Activated naive CD4-positive, alpha-beta T cell (primary cell): ENCODE measurements at places on chromosomes 6 and 20.

DNA sequence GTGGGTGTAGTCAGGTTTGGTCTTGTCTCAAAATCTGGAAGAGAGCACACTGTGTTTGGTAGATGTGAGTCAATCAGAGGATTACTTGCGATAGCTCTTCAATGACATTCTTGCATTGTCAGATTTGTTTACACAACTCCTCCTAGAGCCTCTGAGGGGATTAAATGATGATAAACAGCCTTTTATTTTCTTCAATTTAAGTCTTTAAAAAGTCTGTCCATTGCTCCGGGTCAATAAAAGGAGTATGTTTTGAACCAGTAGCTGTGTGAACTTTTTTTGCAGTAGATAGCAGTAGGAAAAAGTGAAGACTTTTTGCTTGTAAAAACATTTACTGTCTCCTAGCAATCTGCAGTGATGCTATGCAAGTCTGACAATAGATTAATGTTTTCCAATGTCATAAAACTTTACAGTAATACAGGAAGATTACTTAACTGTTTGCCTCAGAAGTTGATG, 49.9 kb downstream of the GJA1 start:
- no peak for DNase-seq

DNA sequence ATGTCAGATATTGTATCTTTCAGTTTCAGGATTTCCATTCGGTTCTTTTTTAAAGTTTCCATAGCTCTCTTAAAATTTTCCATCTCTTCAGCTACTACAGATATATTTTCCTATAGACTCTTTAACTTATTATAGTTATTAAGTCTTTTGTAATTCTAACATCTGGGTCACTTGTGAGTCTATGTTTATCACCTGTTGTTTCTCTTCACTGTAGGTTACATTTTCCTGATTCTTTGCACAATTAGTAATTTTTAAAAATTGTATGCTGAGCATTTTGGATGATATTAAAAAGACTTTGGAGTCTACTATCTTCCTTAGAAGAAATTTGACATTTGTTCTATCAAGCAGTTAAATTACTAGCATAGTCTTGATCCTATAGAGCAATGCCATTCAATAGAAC, 140.7 kb downstream of the QRSL1 start:
- DNase-seq = no peak

DNA sequence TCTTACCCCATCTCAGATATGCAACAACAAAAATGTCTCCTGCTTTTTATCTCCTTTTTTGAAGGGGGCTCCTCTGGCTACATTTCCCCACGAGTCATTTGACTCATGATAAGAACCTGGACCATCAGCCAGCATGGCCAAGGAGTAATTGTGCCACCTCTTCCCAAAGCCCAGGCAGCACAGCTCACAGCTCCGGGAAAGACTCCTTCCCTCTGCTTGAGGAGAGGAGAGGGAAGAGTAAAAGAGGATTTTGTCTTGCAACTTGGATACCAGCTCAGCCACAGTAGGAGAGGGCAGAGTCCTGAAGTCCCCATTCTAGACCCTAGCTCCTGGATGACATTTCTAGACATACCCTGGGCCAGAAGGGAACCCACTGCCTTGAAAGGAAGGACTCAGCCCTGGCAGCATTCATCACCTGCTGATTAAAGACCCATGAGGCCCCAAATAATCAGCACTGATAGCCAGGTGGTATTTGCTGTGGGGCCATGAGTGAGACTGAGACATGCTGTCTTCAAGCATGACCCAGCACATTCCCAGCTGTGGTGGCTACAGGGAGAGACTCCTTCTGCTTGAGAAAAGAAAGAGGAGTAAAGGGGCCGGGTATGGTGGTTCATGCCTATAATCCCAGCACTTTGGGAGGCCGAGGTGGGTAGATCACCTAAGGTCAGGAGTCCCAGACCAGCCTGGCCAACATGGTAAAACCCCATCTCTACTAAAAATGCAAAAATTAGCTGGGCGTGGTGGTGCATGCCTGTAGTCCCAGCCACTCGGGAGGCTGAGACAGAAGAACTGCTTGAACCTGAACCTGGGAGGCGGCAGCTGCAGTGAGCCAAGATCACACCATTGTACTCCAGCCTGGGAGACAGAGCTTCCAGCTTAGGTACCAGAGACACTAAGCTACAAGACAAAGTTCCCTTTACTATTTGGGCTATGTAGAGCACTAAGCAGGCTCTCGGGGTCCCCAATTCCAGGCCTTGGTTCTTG, 28.1 kb downstream of the NCOA6 start:
- no peak for DNase-seq

- DNase-seq = no peak
Observed at GRCh38 chr6:43967719-43968091, 159.5 kb downstream of the MRPL14 start.

GRCh38 chr6:145042559-145042958, 692.8 kb downstream of the EPM2A start:
- no peak for DNase-seq

DNA sequence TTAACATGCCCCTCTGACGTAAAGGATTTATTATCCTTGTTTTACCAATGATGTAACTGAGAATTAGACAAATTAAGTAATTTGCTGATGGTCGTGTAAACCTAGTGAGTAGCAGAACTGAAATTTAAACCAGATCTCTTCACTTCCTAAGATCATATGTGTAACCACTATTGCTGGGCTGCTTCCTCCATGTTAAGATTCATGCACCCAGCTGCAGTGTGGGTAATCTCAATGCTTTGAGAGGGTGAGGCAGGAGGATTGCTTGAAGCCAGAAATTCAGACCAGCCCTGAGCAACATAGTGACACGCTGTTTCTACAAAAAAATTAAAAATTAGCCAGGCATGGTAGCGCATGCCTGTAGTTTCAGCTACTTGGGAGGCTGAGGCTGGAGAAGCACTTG, 97.9 kb downstream of the L3MBTL3 start:
- no peak for DNase-seq
